ENCODE measurements at places on chromosomes 3 and 15.

GRCh38 chr3:45682311-45682710 is 6.9 kb upstream of the SACM1L start:
- no peak for DNase-seq

DNA sequence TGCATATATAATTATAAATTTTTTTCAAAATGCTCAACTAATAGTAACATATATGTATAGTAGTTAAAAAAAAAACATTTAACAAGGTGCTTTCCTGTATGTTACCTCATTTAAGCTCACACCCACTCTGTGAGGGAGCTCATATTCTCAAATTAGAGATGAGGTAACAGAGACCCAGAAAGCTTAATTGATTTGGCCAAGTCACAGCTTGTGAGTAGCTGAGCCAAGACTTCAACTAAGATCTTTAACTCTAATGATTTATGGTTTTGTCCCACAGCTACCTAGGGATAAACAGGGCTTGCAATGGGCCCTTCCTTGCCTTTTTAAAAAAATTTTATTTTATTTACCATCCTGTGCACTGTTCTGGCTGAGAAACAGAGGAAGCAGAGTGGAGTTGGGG is 230.0 kb upstream of the GOLIM4 start:
- DNase-seq: no peak

DNA sequence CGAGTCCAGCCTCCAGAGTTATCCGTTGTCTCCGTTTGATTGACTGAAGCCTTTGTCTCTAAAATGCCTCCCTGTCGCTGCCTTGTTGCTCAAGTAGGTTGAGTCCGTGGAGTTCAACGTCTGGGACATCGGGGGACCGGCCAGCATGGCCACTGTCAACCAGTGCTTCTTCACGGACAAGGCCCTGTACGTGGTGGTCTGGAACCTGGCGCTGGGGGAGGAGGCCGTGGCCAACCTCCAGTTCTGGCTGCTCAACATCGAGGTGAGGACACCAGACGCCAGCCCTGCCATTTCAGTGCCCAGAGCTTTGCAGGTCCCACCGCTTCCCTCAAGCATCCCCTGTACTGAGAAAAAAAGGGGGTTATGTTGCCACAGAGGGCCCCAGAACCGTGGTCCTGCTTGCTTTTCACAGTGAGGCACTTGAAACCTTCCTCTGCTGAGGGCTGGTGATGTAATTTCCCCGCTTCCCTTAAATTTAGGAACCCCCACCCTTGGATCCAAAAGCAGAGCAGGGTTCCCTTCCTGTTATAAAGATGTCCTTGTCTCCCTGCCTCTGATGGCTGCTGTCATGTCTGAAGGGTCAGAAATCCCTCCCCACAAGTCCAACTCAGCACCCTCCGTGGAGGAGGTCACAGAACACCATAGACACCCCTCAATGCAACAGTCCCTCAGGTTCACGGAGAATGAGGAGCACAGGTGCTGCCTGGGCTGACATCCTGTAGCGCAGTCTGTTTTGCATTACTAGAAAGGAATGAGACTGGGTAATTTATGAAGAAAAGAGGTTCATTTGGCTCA is 105.7 kb downstream of the LRRK1 start:
- no peak for DNase-seq

DNA sequence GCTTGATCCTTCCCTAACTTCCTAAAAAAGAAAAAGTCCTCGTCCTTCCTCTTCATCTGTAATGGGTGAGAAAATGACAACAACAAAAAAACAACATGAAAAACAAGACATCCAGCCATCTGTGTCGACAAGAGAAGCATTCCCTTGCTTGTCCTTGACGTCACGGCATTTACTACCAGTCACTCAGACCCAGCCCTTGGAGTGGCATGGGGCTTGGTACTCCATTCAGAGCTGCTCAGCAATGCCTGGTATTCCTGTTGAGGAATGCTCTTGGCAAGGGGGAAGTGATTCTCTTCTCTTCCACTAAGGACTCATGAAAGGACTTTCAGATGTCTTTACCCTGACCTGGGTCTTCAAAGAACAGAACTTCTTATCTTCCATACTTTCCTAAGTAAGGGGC is 339.7 kb upstream of the RASGRP1 start:
- no peak for DNase-seq

- no peak for DNase-seq
Measured at GRCh38 chr15:31472636-31473384, 146.2 kb downstream of the KLF13 start.

GRCh38 chr15:31062310-31062847 is 39.1 kb downstream of the TRPM1 start:
- DNase-seq: no peak

- DNase-seq: no peak
Measured at GRCh38 chr15:64507845-64508244, 47.5 kb downstream of the ZNF609 start.

GRCh38 chr3:15339001-15339400 is 6.6 kb upstream of the SH3BP5 start:
- no peak for DNase-seq

DNA sequence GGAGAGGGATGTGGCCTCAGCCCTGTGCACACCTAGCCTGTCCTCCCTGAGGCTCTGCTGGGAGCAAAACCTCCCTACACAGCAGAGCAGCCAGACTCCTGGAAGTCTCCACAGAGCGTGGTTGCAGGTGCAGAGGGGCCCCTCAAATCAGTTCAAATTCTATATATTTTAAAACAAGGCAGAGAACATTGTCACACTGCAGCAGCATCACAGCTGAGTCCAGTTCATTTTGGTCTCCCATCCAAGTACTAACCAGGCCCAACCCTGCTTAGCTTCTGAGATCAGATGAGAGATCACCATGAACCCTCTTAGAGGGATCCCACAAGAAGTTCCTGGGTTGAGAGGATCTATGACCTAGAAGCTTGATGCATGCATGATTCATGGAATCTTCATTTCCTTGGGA is 331.0 kb upstream of the RGMA start:
- no peak for DNase-seq

GRCh38 chr15:64100958-64101357 is 5.2 kb downstream of the SNX1 start:
- no peak for DNase-seq

GRCh38 chr3:58478781-58479180 is 13.1 kb upstream of the KCTD6 start:
- no peak for DNase-seq

DNA sequence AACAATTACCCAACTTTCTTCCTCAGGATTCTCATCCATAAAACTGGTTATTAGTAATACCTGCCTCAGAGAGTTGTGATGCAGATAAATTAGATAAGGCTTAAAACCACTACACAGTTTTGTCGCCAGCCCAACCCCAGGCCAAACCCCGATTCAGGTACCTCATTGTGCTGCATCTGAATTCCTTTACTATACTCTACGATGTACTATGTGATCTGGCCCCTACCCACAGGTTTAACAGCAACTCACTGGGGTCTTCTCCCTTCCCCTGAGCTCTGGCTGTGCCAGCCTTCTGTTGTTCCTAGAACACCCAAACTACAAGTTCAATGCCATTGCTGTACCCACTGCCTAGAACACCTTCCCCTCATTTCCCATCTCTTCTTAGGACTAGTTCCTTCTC is 64.6 kb downstream of the MYO5A start:
- no peak for DNase-seq

GRCh38 chr3:19216669-19217337 is 68.5 kb downstream of the KCNH8 start:
- DNase-seq: no peak

GRCh38 chr3:31179768-31180167 is 285.3 kb upstream of the GADL1 start:
- no peak for DNase-seq

GRCh38 chr3:102826636-102827035 is 391.8 kb downstream of the ZPLD1 start:
- no peak for DNase-seq

DNA sequence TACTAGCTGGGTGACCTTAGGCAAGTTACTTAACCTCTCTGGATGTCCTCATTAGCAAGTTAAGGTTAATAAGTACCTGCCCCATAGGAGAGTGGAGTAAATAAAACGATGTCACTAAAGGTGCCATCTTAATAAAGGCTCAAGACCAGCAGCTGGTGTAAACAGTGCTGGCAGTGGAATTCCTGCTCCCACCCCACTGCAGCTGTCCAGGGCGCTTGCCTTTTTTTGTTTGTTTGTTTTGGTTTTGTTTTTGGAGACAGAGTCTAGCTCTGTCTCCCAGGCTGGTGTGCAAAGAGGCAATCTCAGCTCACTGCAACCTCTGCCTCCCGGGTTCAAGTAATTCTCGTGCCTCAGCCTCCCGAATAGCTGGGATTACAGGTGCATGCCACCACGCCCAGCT is 28.9 kb downstream of the IDH3A start:
- no peak for DNase-seq

DNA sequence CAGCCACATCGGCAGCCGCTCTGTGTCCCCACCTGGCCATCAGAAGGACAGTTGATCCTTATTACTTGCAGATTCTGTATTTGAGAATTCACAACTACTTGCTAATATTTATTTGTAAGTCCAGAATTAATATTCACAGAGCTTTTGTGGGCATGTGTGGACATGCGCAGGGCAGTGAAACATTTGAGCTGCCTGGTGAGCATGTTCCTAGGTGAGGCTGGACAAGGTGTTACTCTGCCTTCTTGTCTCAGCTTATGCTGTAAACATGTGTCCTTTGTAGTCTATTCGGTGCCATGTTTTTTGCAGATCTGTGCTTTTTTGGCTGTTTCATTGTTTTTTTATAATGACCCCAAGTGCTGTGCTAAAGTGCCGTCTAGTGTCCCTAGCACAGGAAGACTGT is 15.6 kb downstream of the FAH start:
- DNase-seq: no peak

DNA sequence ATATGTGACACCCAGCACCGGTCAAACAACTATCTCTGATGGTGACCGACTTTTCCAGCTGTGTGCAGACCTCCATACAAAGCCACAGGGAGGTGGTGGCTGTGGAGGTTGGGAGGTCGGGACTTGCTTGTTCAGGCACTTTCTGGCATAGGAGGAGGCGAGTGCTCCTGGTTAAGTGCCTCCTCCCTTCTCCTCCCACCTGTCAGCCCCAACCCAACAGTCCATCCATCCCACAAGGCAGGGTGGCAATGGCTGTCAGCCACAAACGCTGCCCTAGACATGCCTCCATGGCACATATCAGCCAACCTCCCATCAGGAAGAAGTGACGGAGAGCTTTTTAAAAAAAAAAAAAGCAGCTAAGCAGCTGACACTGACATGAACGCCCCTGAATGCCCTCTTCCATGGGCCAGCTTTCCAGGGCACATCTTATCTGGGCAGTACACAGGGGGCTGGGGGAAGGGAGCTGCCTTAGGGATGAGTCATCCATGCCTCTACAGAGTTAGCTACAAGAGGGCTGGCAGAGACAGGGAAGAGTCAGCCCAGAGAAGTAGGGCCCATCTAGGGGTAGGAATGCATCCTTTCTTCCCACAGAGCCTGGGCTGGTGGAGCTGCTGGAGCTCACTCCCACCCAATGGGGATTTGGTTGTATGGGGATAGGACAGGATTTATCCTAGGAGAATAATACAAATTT is 41.2 kb downstream of the CCDC12 start:
- DNase-seq: no peak

DNA sequence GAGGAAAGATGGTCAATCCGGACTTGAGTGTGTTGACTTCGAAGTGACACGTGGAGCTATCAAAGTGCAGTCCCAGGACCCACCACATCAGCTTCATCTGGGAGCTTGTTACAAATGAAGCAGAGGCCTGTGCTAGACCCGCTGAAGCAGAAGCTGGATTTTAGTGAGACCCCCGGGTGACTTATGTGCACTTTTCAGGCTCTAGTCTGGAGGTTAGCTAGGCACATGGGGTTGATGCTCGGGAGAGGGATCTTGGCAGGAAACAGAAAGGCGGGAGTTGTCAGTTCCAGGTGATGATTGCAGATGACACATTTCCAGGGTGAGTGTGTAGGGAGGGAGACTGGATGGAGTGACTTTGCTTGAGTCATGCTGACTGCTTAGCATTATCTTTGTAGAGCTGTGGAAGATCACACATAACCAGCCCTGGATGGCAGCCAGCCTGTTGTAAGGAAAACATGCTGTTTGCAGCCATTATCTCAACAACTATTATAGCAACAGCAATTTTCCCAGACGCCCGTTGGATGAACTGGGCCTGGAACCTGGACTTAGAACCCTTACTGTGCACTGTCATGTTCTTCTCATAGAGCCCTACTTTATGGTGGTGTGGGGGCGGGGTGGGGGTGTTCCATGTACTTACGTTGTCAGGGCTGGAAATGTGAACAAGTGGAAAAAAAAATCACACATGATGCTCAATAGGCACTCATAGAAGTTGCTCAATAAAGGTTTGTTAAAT is 122.4 kb downstream of the THSD4 start:
- DNase-seq: no peak

- no peak for DNase-seq
Measured at GRCh38 chr15:67821784-67822440, 3.4 kb upstream of the SKOR1 start.

DNA sequence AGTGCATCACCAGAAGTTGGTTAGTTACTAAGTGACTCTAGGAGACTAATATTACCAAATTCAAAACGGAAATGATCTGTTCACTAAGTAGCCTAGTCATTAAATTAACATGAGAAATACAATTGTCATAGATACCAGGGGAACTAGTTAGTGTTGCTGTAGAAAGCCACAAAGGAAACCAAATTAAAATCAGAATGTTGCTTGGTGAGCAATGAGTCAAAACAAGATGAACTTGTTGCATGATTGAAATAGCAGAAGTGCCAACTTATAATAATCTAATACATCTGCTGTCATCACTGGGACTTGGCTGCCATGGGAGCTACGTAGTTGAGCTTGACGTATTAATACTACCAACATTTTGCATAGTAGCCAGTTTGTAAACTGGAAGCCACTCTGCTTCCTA is 458.1 kb downstream of the DIPK2A start:
- no peak for DNase-seq

DNA sequence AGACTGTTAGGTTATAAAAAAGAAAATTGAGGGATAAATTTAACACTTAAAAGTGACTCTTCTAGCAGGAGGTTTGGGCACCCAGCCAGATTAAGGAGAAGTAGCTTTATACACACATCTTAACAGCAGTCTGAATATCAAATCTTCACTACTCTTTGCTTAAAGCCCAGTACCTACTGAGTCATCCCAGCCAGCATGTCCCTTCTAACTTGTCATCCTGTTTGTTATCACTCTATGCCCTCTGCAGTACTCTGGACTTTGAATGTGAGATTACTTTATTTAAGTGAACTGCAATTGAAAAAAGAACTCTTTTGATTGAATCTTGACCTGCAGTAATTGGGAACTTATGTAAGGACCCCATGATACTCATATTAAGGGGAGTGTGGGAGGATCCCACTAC is 77.6 kb downstream of the FHIT start:
- no peak for DNase-seq

GRCh38 chr15:45451265-45451664 is 71.3 kb downstream of the SLC30A4 start:
- DNase-seq: no peak

- DNase-seq: no peak
Measured at GRCh38 chr15:60993008-60993407, 236.1 kb downstream of the RORA start.

GRCh38 chr15:74039656-74040010 is 42.7 kb downstream of the GOLGA6A start:
- DNase-seq: no peak

DNA sequence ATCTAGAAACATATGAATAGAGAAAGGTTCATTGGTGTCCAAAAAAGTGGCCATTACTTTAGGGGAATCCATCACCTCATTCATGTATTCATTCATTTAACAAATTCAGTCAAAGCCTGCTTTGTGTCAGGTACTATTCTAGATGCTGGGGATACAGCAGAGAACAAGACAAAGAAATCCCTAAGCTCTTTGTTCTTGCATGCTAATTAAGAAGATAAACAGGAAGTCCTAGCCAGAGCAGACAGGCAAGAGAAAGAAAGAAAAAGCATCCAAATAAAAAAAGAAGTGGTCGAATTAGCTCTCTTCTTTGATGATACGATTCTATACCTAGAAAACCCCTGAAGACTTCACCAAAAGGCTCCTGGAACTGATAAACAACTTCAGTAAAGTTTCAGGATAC is 12.4 kb upstream of the ZMAT3 start:
- DNase-seq: no peak

Data from activated CD4-positive, alpha-beta T cell treated with anti-CD3 and anti-CD28 coated beads for 24 hours (primary cell).